Kidney epithelial cell (primary cell): ENCODE measurements at places on chromosomes 6 and 20.

DNA sequence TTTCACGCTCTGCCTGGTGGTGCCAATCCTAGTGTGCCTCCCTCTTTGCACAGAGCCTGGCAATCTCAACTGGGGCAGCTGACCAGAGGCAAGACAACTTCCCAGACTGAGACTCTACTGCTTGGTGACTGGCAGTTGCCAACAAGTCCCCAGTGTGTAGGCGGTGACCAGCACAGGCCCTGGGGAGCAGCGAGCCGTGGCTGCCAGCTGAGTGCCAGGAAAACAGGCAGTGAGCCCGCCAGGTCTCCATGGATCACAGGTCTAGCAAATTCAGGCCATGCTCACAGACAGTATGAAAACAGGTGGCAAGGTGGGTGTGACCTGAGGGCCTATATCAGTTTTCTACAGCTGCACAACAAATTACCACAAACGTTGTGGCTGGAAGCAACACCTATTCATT, 289.9 kb downstream of the KIF16B start:
- DNase-seq: no peak

GRCh38 chr6:43222418-43223059, 6.7 kb downstream of the DNPH1 start:
- no peak for DNase-seq

DNA sequence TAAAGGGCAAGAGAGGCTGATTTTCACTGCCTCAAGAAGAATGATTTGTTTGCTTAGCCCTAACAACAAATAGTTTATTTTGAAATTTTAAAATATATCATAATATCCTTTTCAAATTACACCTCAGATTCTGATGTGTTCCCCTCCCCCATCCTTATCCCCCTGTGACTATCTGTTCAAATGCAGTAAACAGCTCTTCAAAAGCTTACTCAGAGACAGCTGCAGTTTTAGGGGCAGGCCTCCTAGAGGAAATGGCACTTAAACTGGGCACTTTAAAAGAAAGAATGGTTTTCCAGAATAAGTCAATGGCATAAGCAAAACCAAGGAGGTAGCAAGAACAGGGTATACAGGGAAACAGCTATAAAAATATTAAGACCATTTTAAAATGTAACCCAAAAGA, 118.6 kb upstream of the UST start:
- DNase-seq: no peak

GRCh38 chr20:18906046-18906445, 92.5 kb downstream of the SCP2D1 start:
- no peak for DNase-seq

- DNase-seq: no peak
Observed at GRCh38 chr6:131910956-131911355, 40.2 kb downstream of the CCN2 start.

DNA sequence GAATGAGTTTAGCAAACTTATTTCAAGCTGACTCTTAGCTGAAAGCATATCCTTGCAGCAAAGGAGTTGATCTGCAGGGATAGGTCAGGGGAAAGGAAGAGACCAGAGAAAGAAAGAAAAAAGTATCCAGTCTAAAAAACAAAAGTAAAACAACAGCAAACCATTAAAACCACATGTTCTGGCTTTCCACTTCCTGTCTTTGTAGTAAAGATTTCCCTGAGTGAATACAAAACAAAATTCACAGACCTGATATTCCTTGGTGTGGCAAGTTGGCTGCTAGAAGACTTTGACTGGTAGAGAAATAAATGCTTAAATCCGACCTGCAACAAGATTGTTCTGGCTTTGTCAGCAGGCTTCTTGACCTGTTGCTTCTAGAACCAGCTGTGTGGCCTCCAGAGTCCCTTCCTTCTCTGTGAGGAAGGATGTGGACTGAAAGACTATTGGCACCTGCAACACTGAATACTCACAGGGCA, 23.4 kb upstream of the MCM3 start:
- no peak for DNase-seq

GRCh38 chr6:140548366-140548765, 1173.9 kb upstream of the CITED2 start:
- DNase-seq: no peak

GRCh38 chr6:138307816-138308730, 69.6 kb upstream of the SMIM28 start:
- DNase-seq: no peak

GRCh38 chr6:11575408-11576033, 38.0 kb downstream of the TMEM170B start:
- DNase-seq: peak; percentile 50

DNA sequence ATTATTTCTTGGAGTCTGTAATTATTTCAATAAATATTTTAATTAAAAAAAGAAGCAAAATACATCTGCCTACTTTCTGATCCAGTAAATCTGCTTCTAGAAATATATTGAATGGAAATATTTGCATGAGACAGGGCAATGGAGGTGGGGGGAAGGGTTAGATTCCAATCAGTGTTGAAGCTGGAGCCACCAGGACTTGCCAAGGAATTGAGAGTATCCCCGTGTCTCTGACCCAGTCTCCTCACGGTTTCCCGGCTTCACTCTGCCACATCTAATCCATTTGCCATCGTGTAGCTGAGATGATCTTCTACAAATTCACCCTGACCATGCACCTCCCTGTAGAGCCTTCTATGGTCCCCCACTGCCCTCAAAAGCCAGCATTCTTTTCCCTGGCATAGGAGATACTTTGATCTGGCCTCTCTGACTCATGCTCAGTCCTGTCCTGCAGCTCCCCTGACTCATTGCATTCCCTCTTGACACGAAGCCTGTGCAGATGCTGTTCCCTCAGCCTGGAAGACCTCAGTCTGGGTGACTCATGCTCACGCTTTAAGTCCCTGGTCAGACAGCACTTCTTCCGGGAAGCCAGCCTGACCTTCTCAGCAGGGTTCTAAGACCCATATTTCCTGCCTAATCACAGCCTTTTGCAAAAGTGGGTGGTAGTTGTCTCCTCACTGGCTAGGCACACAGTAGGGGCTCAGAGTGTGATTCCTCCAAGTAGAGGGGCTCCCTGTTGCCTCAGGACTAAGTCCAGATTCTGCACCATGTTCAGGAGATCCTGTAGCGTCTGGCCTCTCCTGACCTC, 23.0 kb upstream of the FKBP1A start:
- peak; percentile 98 for DNase-seq

- DNase-seq: peak; percentile 9
Observed at GRCh38 chr6:101114703-101115102, 233.6 kb upstream of the ASCC3 start.

DNA sequence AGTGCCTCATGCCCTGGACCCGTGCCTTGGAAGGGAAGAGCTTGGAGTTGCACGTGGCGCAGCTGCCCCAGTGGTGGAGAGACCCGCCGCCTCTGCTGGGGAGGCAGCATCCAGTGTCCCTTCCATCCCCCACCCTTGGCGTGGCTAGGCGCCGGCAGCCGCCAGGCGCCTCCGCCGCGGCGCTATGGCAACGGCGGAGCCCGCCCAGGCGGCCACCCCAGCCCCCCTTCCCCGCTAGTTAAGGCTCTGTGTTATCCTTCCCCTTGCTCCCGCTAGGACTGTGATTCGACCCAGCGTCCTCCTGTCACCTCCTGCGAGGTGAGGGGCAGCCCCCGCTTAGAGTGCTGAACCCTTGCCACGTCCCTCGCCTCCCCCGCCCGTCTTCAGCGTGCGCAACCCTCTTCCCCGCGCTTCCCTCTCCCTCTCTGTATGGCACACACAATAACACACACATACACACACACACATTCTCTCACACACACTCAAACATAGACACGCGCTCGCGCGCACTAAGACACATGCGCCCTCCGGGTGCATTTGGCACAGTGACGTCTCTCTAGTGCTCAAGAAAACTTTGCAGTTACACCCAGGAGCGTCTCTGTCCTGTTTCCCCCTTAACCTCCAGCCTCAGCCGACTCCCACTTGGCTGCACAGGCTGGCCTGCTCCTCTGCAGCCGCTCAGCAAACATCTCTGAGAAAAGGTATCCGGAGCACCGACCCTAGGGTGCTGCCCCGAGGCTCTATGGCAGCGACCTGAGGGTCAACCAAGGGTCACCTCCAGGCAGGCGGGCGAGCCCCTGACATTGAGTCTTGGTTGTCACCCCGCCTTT, 8.5 kb downstream of the GRIK2 start:
- no peak for DNase-seq

DNA sequence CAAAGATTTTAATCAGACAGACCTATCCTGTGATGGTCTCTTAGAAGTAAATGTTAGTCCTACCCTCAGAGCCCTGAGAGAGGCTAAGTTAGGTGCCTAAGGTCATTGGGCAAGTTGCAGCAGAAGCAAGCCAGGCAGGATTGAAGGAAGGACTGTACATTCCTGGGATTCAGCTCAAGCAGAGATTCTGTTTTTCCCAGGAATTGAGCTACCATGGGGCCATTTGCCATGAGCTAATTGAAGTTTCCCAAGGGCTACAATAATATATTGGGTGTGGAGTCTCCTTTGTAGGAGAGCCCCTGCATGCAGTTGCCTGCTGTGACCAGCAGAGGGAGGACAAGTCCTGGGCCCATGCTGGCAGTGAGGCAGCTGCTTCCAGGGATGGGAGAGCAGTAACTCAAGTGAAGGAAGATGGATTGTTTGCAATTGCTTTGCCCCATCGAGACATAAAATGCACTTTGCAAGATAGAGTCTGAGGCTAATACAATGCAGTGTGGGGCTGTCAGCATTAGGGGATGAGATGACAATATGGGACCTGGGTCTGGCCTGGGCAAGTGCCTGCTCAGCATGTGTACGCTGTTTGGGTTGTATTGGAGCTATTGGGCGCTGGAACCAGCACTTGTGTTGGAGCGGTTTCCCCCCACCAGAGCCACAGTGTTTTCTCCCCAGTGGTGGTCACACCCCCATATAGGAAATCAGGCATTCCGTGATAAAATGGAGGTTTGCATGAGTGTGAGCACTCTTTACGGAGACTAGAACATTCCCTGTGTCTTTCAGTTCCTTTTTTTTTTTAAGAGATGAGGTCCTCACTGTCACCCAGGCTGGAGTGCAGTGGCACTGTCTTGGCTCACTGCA, 27.9 kb downstream of the DNMT3B start:
- DNase-seq: peak; percentile 19

DNA sequence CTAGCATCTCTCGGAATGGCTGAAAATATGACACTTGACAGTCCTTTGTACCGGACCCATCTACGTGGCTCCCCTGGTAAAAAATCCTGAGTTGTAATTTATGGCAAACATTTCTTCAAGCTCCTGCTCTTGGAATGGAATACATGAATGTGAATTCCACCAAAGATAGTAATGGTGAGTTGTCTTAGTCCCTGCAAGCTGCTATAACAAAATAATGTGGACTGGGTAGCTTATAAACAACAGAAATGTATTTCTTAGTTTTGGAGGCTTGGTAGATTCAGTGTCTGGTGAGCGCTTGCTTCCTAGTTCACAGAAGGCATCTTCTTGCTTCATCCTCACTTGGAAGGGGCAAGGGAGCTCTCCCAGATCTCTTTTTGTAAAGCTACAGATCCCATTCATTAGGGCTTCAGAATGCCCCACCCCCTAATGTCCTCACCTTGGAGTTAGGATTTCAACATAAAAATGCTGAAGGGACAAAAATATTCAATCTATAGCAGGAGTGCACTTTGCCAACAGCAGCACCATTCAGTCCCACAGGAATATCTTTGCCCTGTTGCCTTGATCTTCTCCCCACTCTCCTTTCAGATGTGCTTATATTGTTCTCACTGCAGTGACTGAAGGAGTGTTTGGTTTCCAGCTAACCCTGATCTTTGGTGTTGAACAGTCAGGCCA, 167.8 kb upstream of the HDAC2 start:
- DNase-seq: no peak

DNA sequence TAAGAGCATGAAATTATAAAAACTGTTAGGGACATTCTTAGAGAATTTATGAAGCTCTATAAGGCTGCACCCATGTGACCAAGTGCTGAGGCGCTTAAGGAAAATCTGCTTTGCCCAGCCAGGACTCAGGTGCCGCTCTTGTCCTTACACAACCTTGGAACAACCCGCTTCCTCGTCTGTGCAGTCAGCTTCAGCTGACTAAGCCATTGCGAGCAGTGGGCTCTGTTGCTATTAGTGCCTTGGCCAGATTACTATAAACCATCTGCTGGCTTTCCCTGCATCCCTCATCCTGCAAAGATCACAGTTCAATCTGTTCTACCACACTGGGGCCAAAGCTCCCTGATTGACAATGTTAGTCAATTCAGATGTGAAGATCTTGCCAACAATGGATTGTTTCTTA, 89.1 kb upstream of the E2F3 start:
- DNase-seq: no peak

GRCh38 chr6:94588301-94588700, 989.0 kb upstream of the MANEA start:
- no peak for DNase-seq

- DNase-seq: no peak
Observed at GRCh38 chr20:50728981-50729874, 2.2 kb upstream of the PARD6B start.

DNA sequence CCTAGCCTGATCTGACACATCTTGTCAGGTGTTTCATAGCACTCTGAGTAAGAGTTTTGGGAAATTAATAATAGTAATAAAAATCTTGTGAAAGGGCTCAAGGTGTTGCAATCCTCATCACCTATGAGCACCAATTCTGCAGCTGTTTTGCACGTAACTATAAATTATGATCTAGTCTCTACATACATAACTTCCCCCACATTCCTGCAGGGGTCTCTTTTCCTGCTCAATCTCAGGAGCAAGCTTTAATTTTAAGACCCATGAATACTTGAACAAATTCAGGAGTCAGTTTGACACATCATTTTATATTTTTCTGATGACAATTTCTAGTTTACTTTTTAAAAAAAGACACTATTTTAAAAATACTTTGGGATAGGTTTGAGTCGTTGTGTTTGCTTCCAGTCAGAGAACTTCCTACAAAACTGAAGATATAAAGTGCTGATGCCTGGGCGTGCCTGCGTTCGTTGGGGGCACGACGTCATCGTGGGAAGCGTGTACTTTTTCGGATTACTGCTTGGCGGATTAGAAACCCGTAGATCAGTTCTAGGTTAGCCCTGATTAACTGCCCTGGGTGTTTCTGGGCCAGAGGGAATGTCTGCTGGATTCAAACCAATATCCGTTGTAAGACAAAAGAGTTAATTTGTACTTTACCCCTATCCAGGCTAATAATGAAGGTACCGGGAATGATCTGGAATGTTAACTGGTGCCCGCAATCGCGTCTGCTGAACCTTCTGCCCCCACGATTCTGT, 1.0 kb upstream of the E2F3 start:
- no peak for DNase-seq

DNA sequence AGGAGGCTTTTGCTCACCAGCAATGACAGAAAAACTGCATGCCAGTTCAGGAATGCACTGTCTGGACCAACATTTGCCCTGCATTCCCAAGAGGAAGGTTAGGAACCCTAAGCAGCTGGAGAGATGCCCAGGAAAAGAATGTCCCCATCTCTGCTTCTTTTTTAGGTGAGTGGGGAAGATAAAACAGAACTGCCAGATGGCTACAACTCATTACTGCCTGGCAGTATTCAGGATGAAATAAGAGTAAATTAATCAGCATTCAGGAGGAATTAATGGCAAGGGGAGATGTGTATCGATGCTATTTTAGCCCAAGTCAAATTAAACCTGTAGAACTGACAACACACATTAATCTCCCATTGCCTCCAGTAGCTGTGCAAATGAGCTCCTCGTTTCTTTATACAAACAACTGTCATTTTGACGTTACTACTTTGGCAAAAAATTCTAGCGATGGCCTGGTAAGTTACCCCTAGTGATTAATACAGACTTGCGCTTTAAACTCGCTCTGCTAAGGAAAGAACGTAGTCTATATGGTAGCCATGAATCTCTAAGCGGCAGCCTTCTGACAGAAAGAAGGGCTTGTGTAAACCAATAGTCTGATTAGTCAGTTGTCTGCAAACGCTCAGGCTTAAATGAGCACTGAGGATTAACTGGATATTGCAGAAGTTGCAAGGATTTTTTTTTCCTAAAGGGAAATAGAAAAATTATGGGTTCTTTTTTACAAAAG, 16.7 kb upstream of the SMLR1 start:
- no peak for DNase-seq

- no peak for DNase-seq
Observed at GRCh38 chr6:107780226-107780625, 43.9 kb downstream of the SCML4 start.
